ENCODE measurements at places on chromosomes 6 and 20.

- DNase-seq: no peak
Measured at GRCh38 chr20:40591119-40591518, 97.9 kb downstream of the MAFB start.

DNA sequence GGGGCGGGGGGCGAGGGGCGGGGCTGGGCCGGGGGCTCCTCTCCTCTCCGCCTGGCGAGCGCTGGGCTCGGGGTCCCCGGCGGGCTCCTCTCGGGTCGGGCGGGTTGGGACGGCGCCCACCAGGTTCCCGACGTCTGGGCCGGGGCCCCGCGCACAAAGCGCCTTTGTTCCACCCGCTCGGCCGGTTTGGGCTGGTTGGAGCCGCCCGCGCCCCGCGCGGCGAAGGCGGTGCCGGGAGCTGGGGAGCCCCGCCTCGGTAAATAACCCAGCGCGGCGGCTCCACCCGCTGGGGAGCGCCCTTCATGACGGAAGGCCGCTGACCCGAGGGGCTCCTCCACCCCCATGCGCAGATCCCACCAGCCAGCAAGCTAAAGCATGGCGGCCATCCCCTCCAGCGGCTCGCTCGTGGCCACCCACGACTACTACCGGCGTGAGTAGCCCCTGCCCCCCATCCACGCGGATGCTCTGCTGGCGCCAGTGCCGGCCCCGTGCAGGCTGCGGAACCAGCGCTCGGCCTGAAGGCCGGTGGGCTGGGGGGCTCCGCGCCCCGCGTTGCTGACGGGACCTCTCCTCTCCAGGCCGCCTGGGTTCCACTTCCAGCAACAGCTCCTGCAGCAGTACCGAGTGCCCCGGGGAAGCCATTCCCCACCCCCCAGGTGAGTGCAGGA is 503 bp downstream of the PPDPF start:
- DNase-seq: peak; percentile 33

DNA sequence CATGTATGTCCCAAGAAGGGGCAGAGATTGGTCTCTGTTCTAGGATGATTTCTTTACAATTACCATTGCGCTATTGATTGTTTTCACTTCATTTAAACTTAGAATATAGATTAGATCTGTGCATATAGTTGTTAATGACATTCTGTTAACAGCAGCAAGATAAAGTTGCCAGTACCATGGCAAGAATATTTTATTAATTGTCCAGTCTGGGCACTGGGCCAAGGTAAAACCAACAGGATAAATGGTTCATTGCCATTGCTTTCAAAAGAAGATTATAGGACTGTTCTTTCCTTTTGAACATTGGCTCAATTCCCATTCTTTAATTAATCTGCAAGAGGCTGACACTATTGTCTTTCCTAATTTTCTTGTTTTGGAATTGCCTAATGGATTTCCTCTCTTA is 592.4 kb downstream of the RFPL4B start:
- DNase-seq: no peak

- DNase-seq: peak; percentile 1
Measured at GRCh38 chr6:70413992-70414494, 735 bp downstream of the FAM135A start.

GRCh38 chr6:148200293-148200692 is 142.3 kb upstream of the SASH1 start:
- no peak for DNase-seq

- DNase-seq: no peak
Measured at GRCh38 chr6:22343864-22344263, 47.0 kb upstream of the PRL start.

DNA sequence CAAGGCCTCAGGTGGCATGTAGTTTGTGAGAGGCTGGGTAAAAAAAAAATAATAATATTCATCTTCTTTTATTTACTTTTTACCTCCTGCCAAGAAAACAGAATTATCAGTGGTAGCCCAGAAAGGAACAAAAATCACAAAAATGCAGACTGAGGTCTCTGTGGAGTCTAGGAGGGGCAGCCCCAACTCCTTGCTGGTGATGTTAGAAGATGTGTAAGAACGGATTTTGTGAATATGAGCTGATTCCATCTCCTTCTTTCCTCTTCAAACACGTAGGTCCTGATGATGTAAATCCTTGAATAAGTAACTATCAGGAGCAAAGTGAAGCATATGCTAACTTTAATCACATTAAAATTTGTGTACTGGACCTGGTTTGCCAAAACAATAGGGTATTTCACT is 226.8 kb downstream of the EYA4 start:
- DNase-seq: no peak

DNA sequence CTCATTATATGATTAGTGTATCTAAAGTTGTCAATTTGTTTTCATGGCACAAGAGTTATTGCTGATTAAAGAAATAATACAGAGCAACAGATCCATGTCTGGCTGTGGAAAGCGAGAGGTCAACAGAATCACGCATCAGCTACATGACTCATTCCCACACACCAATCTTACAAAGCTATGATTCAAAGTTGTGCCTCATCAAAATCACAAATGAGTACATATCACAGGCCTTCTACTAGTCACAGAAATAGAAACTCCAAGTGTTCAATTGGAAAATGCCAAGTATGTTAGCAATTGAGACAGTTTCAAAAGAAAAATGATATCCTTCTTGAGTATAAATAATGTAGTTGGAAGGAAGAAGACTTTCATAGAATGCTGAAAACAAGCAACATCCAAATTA is 57.8 kb upstream of the NKAIN2 start:
- DNase-seq: no peak

- DNase-seq: no peak
Measured at GRCh38 chr6:148629181-148629580, 117.6 kb upstream of the UST start.

DNA sequence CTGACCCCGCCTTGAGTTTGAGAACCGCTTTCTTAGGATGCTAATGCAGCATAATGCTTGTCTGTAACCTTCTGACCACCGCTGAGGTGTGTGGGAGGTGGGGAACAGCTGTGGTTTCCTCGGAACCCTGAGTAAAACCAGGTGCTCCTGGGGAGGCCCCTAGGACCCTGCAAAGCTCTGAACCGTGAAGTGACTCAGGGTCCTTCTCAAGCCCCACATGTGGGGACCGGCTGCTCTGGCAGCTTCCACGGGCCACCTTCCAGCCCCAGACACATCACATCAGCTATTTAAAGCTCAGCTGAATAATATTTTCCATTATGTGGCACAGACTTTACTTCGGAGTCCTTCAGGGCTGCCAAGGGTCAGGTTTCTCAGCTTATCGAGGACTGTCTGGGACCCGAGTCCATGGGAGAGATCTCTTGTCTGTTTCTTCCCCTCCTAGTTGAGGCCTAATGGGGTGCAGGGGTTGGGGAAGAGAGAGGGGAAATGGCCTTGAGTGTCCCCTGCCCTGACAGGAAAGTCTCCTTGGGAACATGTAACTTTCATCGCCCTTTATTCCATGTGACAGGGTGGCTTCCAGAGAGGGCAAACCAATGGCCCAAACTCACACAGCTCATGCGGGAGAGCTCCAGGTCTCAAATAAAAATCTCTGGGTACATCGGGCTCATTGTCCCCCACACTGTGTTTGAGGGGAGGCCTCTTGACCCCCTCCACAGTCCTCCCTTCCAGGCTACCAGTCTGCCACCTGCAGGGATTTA is 186.1 kb upstream of the SLC24A3 start:
- DNase-seq: no peak

- DNase-seq: no peak
Measured at GRCh38 chr20:62522748-62523396, 47.1 kb upstream of the GATA5 start.

- DNase-seq: no peak
Measured at GRCh38 chr6:130730600-130730999, 96.6 kb upstream of the SMLR1 start.

- DNase-seq: no peak
Measured at GRCh38 chr6:52636830-52637229, 34.1 kb upstream of the TMEM14A start.

DNA sequence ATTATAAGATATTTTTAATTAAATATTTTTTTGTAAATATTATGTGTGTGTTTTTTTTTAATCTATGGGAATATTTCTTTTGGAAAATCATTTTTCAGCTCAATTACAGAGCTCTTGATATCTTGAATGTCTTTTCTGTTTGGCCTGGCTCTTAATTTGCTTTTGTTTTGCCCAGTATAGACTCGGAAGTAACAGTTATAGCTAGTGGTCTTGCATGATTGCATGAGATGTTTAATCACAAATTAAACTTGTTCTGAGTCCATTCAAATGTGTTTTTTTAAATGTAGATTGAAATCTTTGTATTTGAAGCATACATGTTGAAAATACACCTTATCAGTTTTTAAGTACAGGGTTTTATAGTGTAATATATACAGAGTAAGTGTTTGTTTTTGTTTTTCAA is 2.6 kb downstream of the ID4 start:
- no peak for DNase-seq

GRCh38 chr20:47487175-47487917 is 14.3 kb upstream of the NCOA3 start:
- no peak for DNase-seq

- DNase-seq: no peak
Measured at GRCh38 chr20:34171640-34172039, 59.6 kb upstream of the EIF2S2 start.

DNA sequence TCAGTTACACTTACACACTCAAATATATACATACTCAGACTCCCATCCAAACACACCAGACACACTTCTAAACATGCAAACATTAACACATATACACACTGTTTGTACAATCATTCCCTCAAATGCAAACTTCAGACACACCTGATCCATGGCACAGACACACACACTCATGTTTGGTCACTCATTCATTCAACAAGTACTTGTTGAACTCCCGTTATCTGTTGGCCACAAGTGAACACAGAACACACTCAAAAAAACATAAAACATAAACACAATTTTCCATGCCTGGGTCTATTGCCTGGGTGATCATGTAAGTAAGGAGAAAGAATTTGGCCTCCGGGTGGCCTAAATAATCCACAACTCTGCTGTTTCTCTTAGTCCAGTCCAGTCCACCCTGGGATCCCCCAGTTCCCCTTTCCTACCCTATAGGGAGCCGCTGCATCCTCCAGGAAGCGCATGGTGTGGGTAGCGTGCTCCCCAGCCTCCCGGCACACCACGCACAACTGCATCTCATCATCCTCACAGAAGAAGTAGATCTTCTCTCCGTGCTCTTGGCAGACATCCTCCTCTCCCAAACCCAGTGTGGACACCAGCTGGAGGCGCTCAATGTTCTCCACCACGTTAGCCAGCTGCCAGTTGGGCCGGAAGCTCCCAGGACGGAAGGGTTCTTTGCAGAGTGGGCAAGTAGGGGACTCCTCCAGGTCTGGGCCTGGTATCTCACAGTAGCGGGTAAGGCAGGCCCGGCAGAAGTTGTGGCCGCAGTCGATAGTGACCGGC is 815 bp downstream of the TRIM10 start:
- no peak for DNase-seq

DNA sequence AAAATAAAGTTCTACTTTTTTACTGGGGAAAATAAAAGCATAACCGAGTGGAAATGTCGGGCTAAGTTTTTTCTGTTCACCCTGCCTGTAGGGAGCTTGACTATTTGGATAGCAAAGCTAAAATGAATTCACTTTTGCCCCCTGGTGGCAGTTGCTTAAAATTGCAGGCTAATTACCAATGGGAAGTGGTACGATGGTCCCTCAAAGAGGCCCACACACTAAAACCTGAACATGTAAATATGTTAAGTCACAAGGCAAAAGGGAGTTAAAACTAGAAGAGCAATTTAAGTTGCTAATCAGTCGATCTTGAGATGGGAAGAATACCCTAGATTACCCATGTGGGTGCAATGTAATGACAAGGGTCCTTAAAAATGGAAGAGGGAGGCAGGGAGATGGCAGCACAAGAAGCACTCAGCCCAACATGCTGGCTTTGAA is 916 bp upstream of the SUN5 start:
- DNase-seq: no peak

DNA sequence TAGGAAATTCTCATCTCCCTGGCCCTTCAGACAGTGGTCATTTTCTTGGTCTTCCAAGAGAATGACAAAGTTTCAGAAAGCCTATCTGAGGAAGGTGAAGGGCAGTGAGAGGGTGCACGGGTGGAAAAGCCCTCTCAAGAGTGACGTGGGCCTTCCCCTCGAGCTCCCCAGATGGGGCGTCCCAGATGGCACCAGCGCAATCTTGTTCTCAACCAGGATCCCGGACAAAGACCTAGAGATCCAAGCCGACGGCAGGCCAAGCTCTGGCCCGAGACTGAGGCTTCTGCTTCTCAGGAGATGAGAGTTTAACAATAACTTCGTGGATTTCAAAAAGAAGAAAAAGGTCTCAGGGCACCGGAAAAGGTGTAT is 797 bp upstream of the ZNF133 start:
- DNase-seq: no peak

GRCh38 chr6:88983532-88983931 is 20.1 kb upstream of the RNGTT start:
- no peak for DNase-seq

DNA sequence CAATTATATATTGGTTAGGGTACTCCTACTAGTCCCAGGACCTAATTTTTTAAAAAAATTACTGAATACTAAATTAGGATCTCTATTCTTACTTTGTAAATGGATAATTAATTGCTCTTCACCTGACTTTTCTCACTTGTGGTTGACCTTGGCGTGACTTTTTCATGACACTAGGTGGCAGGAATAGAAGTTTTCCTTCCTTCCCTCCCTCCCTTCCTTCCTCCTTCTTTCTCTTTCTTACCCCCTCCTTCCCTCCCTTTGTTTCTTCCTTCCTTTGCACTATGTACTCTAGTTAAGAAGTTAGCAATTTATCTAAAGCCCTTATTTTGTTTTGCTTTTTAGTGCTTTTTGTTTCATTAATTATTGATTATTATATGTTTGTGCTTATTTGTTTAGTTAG is 20.4 kb upstream of the HBS1L start:
- DNase-seq: no peak

GRCh38 chr6:128240024-128240428 is 280.4 kb downstream of the PTPRK start:
- no peak for DNase-seq

DNA sequence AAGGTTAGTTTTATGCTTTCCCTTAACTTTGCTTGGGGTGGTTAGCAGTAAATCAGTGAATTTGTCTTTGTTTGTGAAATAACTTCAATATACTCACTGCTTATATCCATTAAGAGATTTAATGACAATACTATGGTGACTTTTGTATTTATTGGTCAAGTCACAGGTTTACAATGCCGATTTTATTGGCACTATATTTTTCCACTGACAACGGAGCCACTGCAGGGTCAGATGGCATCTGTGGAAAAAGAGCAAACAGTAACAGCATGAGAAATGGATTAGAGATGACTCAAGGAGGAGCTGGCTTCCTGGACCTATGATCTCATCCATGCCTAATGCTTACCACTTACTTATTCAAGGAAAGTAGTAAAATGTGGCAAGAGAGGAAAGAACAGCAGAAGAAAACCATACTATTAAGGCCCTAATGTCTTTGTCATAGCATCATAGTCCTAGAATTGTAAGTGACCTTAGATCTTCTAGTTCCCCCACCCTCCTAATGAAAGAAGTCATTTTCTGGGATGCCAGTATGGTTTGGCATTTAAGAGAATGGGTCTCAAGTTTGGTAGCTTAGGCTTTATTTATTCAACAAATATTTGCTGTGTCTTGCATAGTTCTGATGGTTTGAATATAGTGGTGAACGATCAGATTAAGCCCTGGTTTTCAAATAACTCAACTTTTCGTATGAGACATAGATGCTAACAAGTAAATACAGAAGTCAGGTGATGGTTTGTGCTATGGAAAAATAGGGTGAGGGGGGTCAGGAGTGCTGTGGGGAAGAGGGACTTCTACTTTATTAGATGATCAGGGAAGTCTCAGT is 18.5 kb downstream of the RNF144B start:
- DNase-seq: no peak

Measured in activated naive CD4-positive, alpha-beta T cell (primary cell).